ENCODE measurements at places on chromosomes 5 and 9. TPM values are rescaled to one million over a fixed set of nuclear protein-coding genes. Genes with fewer than 3 reads are reported as not detected.

DNA sequence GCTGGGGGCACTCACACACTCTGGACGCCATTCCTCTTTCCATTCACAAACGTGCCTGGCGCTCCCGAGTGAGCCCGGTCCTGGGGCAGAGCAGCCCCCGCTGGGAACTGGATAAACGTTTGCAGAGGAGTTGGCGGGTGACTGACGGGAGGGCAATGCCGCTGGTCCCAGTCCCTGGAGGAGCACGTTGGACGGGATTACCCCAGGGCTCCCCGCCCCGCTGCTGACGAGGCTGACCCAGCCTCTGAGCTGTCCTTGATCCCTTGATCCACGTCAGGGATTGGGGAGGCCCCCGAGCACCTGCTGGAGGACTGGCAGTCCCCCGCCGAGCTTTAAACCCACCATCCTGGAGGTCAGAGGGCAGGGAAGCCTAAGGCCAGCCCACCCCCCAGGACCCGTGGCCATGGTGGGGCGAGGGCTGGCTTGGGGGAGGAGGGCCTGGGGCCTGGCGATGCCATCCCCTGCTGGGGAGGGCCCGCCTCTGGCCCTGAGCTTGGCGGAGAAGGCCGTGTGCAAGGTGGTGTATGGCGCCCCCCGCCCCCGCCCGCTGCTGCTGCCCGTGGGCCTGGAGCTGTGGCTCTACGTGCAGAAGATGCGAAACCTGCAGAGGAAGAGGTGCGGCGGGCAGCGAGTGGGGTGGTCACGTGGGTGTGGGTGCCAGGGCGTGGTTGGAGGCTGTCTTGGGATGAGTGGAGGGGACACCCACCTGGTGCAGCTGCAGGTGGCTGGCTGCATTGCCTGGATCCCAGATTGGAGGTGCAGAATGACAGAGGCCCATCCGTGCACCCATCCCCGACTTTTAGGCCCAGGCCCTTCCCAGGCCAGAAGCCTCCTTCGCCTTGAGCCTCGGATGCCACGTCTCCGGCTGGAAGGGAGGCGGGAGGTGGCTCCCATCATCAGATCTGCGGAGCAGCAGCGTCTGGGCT, 4.5 kb downstream of the GPSM1 start:
- peaks cover 11% of the 10 kb centered on the region for H3K4me1 ChIP-seq
- DNase-seq, result no peak
- no peak overlapping the region for H3K27ac ChIP-seq
- H3K27me3 ChIP-seq, result no peaks in the 10 kb centered on the region
- H3K4me3 ChIP-seq, result no peak overlapping the region
- no peaks in the 10 kb centered on the region for H3K36me3 ChIP-seq

GRCh38 chr9:69190086-69190862, 16.2 kb downstream of the TJP2 start:
- no peak for DNase-seq
- no peaks in the 10 kb centered on the region for H3K4me1 ChIP-seq
- no peak overlapping the region for H3K27ac ChIP-seq
- H3K36me3 ChIP-seq, result no peaks in the 10 kb centered on the region

GRCh38 chr9:19229595-19230354, 718 bp upstream of the DENND4C start:
- H3K4me1 ChIP-seq, result peaks cover 16% of the 10 kb centered on the region
- peak overlapping the region; percentile 17 for H3K4me3 ChIP-seq
- no peak overlapping the region for H3K27ac ChIP-seq
- H3K27me3 ChIP-seq, result no peaks in the 10 kb centered on the region

DNA sequence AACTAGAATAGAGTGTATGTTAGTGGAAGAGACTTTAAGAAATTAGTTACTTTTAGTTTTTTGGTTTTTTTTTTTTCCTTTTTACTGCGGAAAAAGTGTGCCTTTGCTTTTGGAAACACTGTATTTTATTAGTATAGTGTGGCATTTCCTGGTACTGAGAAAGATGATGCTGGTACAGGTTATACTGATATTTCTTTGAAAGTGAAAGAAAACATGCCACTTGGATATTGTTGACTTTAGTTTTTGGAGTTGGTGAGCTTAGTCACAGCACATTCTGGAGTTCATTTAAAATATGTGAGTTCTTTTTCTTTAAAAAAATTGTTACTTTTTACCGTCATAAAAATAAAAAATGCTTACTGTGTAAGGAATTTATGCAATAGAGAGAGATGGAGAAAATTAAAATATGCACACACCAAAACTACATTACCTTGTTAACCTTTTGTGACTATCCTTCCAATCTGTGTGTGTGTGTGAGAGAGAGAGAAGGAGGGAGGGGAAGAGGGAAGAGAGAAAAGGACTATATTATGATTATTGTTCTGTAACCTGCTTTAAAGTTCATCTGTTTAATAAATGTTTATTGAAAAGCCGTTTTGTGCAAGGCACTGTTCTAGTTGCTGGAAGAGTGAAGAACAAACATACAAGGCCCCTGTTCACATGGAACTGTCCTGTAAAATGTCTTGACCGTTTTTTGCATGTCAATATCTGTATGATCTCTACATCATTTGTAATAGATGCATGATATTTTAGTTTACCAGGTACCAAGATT, 1.9 kb downstream of the UGCG start:
- H3K27me3 ChIP-seq, result no peaks in the 10 kb centered on the region
- H3K27ac ChIP-seq, result peak overlapping the region; percentile 71
- no peak for DNase-seq
- peak overlapping the region; percentile 72 for H3K4me3 ChIP-seq

TMEM171 gene
- total RNA-seq, result not detected

- no peak overlapping the region for H3K27ac ChIP-seq
- no peaks in the 10 kb centered on the region for H3K27me3 ChIP-seq
- no peak for DNase-seq
- H3K4me1 ChIP-seq, result no peaks in the 10 kb centered on the region
- no peaks in the 10 kb centered on the region for H3K36me3 ChIP-seq
- H3K4me3 ChIP-seq, result no peak overlapping the region
Observed at GRCh38 chr5:113397046-113397445, 37.7 kb downstream of the TSSK1B start.

- peaks cover 5% of the 10 kb centered on the region for H3K36me3 ChIP-seq
- H3K4me1 ChIP-seq, result no peaks in the 10 kb centered on the region
- DNase-seq, result no peak
- H3K27me3 ChIP-seq, result no peaks in the 10 kb centered on the region
- no peak overlapping the region for H3K27ac ChIP-seq
Observed at GRCh38 chr5:1077026-1077425, 34.8 kb downstream of the SLC12A7 start.
